ENCODE measurements at places on chromosomes 7 and 10.
A peak's percentile ranks its signal among the peaks of the same experiment; 100 is the strongest.

DNA sequence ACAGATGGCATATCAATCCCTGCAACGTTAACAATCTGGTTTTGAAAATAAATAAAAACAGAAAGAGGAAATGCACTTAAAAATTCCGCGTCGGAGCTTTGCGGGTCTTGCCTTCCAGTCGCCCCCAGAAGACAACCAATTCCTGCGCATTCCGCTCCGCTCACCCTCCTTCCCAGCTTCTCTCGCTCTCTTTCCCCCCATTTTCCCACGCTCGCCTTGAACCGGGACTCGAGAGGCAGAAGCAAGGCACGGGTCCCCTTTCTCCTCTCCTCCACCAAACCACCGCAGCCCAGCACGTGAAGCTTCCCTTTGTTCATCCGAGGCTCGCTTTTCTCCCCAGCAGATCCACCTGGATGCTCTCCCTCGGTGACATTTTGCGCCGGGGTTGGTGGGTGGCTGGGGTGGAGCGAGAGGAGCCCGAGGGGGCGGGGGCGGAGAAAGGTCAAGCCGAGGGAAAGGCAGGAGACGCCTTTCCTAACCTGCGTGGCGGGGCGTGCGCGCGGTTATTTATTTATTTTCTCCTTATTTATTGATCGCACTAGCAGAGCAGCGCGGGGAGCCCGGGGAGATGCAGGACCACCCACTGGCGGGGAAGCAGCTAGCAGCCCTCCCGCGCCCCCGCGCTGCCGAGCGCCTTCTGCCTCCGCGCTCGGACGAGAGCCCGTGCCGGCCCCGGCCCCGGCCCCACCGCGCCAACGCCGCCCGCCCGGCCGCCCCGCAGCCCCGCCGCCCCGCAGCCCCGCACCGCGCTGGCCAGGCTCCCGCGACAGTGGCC lies at the start of gene KCND2:
KCND2 (plus strand) TSS at position 475 of the 775 bp plus-strand sequence.
- peak; percentile 71 for DNase-seq

GRCh38 chr7:27315066-27315465 lies 72.5 kb downstream of the EVX1 start:
- no peak for DNase-seq

GRCh38 chr7:151472644-151473380 lies 32.9 kb upstream of the CRYGN start:
- no peak for DNase-seq

GRCh38 chr10:71684356-71685173 lies 35.0 kb downstream of the C10orf105 start:
- no peak for DNase-seq

- no peak for DNase-seq
Measured at GRCh38 chr10:14478604-14479003, 147.9 kb upstream of the FRMD4A start.

- no peak for DNase-seq
Measured at GRCh38 chr10:5873515-5873995, 16.1 kb downstream of the ANKRD16 start.

- DNase-seq, result no peak
Measured at GRCh38 chr10:116796469-116796868, 52.8 kb upstream of the ENO4 start.

DNA sequence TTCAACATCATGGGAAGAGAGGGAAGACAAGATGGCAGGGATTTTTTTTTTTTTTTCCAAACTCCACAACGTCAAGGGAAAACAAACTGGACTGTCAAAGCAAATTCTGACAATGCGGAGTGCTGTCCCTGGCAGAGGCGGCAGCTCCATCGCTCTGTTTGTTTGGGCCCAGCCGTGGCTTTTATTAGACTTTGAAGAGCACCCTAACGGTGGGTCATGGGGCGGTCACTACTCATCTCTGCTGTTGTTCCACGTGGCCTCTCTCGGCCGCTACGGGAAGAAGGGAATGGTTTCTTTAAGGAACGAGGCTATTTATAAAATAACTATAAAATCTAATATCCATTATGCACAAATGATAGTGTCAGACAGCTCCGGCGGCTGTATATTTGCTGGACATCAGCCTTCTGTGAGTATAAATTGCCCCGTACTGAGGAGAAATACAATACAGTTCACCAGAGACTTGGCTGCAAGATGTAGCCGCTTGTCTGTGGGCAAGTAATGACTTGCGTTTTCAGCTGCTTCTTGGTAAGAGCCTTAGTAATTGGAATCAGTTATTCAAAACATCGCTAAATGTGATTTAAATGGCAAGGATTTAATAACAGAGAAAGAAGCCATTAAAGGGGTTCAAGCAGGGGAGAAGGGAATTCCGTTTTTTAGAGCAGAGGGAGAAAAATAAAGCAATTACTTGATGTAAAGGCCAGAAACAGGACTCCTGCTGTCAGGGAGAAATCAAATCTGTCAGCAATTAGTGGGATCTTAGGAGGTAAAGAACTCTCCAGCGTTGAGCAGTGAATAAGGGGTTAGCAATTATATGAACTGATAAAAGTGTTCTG lies 61.7 kb upstream of the RAB11FIP2 start:
- no peak for DNase-seq

DNA sequence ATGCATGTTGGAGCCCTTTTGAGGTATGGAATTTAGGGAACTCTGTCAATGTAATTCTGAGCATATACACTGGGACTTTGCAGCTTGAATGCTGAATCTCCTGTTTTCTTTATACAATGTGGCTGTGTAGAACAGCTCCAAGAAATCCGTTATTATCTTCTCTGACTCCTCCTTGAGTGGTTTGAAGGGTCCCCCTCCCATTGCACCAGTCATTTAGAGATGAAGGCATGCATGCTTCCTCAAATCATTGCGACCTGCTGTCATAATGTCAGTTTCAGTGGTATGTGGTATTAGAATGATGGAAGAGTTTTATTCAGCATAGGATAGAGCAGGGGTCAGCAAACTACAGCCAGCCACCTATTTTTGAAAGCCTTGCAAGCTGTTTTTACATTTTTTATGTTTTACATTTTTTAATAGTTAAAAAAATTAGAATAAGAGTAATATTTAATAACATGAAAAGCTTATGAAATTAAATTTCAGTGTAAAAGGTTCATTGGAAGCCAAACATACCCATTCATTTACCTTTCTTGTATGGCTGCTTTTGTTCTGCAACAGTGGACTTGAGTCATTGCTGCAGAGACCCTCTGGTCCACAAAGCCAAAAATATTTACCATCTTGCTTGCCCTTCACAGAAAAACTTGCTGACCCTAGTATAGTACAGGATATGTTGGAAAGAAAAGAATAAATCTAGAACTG lies 8.1 kb downstream of the STK17A start:
- DNase-seq, result no peak

DNA sequence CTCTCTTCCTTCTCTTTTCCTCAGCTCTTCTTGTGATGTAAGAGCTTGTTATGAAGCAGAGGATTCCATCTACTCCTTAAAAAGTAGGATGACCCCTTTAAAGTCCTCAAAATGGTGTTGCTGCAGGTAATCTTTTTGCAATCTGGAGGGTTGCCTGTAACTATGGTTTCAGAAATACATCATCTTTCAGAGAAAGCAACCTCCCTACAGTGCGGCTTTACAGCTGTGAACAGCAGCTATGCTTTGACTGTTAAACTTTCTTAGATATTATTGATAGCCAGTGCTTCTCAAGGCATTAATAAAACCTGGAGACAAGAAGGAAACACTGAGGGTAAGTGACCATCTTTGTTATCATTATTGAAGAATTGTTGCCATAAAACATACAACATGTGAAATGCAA lies 86.6 kb upstream of the MDFIC start:
- DNase-seq, result no peak
